ENCODE measurements at places on chromosomes 1 and 21.

GRCh38 chr1:169759038-169759437 lies 25.2 kb upstream of the SELE start:
- DNase-seq, result no peak

- no peak for DNase-seq
Observed at GRCh38 chr1:96649301-96649700, 72.3 kb upstream of the PTBP2 start.

DNA sequence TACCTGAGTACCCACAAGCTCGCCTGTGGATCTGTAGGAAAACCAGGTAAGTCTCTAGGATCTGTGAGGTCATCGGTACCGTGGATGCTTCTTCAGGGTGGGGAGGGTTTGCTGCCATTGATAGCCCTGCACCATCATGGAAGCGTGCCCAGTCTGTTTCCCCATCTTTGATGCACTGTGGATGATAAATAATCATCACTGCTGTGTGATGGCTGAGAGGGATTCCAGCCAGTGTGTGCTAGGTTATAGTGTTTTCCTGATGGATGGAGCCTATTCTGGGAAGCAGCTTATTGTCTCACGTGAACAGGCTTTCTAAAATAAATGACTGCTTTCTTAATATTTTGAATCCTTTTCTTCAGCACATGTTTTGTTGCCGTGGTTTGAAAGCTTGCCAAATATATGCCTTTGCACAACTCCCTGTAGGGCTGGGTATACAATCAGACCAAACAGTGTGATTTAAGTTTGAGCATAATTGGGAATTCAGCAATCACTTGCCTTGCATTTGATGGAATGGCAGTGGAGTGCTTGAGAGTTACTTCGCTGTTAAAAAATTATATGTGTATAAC lies 113.8 kb downstream of the CAMTA1 start:
- no peak for DNase-seq

DNA sequence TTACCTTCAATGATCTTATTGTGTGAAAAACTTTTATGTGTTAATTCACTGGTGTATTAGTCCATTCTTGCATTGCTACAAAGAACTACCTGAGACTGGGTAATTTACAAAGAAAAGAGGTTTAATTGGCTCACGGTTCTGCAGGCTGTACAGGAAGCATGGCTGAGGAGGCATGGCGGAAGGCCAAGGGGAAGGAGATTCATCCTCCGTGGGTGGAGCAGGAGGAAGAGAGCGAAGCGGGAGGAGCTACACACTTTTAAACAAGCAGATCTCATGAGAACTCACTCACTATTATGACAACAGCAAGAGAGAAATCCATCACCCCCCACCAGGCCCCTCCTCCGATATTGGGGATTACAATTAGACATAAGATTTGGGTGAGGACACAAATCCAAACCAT lies 44.2 kb upstream of the RGS7 start:
- no peak for DNase-seq

DNA sequence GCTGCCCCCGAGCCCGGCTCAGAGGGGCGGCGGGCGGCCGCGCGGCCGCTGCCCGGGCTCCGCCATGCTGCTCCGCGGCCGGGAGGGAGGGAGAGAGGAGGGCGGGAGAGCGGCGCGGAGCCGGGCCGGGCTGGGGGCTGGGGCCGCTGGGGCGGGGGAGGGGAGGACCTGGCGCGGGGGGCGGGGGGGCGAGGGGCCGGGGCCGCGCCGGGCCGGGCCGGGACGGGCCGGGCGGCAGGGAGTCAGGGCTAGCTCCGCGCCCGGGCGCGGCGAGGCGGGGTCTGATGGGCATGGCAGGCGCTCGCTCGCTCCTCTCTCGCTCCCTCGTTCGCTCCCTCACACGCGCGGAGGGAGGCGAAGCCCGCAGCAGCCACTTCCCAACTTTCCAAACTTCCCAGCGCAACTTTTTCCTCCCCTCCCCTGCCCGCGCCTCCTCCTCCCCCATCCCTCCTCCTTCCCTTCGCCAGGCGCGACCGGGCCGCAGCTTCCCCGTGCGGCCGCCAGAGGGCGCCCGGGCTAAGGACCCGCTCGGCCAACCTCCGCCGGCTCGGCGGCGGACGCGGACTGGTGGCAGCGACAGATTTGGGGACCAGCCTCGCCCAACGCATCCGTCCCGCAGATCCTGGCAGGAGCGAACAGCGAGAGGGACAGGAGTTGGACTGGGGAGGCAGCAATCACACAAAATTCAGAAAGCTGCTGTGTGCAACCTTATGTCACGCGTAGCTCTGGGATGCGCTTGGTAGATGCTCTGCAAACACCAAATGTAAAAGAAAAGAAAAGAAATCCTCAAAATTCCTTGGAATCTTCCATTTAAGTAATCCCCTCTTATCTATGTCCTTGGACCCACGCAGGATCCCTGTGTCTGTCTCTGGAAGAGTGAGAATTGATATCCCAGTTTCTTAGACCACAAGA lies at the start of gene TRABD2B:
Gene TRABD2B, minus strand, starts transcription at position 97 of the 912 bp plus-strand sequence.
- peak; percentile 7 for DNase-seq

DNA sequence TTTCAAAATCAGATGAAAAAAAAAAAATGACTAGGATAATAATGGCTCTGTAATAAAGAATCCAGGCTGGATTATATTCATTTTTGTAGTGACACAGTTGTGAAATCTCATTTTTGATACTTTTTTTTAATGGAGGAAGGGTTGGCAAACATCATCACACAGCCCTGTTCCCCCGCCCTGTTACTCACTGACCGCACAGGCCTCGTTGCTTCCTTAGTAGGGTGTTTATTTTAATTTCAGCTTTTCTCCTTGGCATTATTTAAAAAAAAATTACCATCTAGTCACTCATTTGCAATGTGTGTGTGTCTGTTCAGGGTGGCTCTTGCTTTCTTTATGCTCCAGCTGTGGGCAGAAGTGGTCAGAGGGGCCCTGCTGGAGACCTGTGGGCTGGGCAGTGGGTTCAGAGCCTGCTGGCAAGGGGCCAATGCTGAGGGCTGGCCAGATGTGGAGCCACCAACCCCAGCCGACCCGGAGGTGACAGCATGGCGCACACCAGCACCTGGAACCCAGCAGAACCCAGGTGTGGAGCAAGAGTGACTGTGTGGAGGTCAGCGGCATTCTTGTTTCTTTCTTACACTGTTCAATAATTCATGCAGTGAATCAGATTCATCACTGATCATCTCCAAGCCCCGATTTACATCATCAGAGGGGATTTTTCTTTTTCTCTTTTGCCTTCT lies 44.6 kb downstream of the ZSCAN20 start:
- DNase-seq, result no peak

GRCh38 chr1:93977598-93977945 lies 68.3 kb upstream of the GCLM start:
- DNase-seq, result no peak

DNA sequence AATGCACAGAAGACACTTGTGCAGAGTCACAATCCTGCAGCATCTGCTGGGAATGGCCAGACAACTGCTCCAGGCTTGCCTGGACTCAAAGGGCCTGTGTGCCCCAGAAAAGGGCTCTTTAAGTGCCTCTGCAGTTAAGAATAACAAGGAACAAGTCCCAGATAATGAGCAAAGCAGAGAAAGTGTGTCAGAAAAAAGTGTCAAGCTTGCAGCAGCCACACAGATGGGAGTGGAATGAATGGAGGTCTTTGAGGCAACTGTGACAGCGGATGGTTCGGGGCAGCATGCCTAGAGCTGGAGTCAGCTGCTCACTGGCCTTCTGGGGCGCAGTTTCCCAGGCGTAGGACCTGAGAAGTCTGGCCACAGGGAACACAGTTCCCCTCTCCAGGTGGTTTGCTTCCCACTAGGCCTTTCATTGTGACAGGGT lies 5.1 kb downstream of the PARP1 start:
- no peak for DNase-seq

- no peak for DNase-seq
Observed at GRCh38 chr1:198978523-198978922, 339.7 kb downstream of the PTPRC start.

- DNase-seq, result no peak
Observed at GRCh38 chr1:83555871-83556270, 443.1 kb downstream of the TTLL7 start.

GRCh38 chr1:119587341-119587740 lies 60.7 kb downstream of the ZNF697 start:
- DNase-seq, result no peak

GRCh38 chr1:7667625-7668218 lies 103.4 kb upstream of the VAMP3 start:
- peak; percentile 69 for DNase-seq

GRCh38 chr1:110060034-110060661 lies 10.3 kb downstream of the ALX3 start:
- DNase-seq, result peak; percentile 66

- DNase-seq, result no peak
Observed at GRCh38 chr1:36095760-36096405, 7.2 kb downstream of the ADPRS start.

- DNase-seq, result no peak
Observed at GRCh38 chr21:15355066-15355465, 290.3 kb upstream of the NRIP1 start.

- DNase-seq, result no peak
Observed at GRCh38 chr1:54937469-54937868, 43.0 kb upstream of the TMEM61 start.

DNA sequence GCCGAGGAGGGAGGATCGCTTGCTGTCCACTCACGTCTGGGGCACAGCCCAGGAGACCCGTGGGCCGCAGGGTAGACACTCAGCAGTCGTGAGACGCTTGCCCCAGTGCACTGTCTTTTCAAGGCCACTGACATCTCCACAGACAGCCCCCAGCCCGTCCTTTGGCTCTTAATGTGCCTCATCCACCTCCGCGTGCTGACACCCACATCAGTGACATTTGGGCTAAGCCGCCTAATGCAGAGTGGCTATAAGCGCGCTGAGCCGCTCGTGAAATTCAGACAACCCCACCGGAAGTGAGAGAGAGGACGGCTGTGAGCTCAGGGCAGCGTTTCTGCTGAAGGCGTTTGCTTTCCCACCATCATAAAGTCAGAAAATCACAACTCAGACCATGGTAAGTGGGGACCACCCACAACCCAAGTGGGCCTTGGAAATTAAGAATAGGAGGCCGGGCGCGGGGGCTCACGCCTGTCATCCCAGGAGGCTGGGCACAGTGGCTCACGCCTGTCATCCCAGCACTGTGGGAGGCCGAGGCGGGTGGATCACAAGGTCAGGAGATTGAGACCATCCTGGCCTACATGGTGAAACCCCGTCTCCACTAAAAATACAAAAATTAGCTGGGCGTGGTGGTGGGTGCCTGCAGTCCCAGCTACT lies 8.4 kb downstream of the SLC35E2B start:
- DNase-seq, result no peak

- DNase-seq, result no peak
Observed at GRCh38 chr1:1106510-1107221, 9.2 kb downstream of the C1orf159 start.

GRCh38 chr1:200217703-200218102 lies 190.2 kb downstream of the NR5A2 start:
- DNase-seq, result no peak

GRCh38 chr1:160979286-160979685 lies 24.7 kb upstream of the ITLN2 start:
- DNase-seq, result no peak

GRCh38 chr1:243447347-243447746 lies 191.5 kb downstream of the SDCCAG8 start:
- no peak for DNase-seq

DNA sequence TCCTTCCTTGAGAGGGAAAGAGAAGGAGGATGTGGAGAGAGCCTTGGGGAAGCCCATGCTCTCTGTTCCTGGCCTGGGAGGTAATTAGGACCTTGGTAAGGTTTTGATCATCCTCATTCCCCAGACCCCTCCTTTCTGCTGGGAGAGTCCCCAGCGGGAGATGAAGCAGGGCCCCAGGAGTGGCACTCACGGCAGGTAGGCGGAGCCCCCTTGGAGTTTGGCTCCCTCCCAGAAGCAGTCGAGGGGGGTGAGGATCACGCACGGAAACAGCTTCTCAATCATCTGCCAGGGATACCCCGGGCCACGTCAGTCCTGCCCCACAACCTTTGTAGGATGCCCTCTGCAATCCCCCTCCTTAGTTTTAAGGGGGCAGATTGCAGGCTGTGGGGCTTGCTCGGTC lies 11.5 kb downstream of the PTCH2 start:
- DNase-seq, result no peak

- no peak for DNase-seq
Observed at GRCh38 chr1:201383647-201384405, 6.3 kb upstream of the TNNT2 start.

GRCh38 chr21:16532840-16533239 lies 803.1 kb downstream of the USP25 start:
- no peak for DNase-seq

GRCh38 chr1:102733491-102734236 lies 374.7 kb downstream of the COL11A1 start:
- no peak for DNase-seq

- DNase-seq, result no peak
Observed at GRCh38 chr21:14548779-14549178, 2.7 kb upstream of the SAMSN1 start.

DNA sequence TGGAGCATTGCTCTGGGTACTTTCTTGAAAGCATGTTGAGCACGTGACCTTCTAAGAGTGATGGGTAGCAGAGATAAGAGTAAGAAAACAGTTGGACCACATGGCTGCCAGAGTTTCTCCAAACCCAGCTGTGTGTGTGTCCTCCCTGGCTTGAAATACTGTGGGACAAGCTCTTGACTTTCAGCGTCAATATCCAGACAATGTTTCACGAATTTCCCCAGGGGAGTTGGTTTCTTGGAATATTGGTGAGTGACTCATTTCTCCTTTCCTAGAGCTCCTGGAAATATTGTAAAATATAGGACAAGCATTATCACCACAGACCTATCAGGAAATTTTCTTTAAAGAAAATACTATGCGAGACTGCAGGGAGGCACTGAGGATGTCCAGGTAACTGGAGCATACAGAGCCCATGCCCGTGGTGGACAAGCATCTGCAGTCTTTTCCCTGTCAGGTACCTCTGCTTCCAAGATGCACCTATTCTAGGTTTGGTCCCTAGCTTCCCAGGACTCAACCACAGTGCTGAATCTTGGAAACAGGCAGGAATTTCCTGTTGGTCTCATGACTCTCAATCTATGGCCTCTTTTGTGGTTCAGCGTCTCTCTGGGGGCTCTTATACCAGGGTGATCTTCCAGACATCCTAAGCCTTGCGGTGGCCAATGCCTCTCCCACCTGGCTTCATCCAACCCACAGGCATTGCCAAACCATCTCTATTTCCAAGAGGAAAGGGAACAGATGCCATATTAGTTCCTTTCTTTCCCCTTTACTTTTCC lies 67.4 kb downstream of the KCNJ6 start:
- no peak for DNase-seq

DNA sequence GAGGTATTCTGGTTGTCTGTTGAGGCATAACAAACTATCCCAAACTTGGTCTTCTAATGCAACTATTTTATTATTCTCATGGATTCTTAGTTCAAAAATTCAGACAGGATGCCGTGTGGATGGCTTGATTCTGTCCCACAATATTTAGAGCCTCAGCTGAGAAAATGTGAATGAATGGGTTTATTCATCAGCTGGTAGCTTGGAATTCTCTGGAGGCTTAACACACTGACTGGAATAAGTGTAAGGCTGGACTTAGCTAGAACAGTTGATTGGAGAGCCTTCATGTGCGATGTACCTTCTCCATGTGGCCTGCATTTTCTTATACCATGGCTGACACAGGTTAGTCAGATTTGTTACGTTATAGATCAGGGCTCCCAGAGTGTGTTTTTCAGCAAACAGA lies 30.8 kb downstream of the TNNI3K start:
- no peak for DNase-seq

- DNase-seq, result no peak
Observed at GRCh38 chr1:8427986-8428385, 110.1 kb downstream of the SLC45A1 start.

- DNase-seq, result no peak
Observed at GRCh38 chr1:5769146-5769545, 223.1 kb downstream of the NPHP4 start.

GRCh38 chr1:204102739-204103430 lies 30.0 kb downstream of the SOX13 start:
- DNase-seq, result no peak

- no peak for DNase-seq
Observed at GRCh38 chr1:223652436-223652941, 13.0 kb downstream of the CAPN8 start.
